ENCODE measurements at places on chromosomes 16 and 17.

GRCh38 chr16:3599922-3600321, 11.5 kb downstream of the SLX4 start:
- no peak for DNase-seq

DNA sequence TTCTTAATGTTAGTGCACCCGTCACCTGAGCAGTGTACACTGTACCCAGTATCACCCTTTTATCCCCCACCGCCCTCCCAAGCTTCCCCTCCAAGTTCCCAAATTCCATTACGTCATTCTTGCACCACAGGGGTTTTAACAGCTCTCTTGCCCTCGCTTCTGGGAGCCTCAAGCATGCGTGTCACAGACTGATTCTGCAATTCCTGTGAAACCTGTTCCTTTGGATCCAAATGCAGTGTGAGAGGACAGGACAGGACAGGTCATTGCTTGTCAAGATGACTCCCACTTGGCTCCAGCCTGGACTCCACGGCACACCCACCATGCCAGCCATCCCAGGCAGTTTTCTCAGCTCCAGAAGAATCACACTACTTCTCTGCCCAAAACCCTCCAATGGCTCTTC, 44.1 kb downstream of the CYB5D2 start:
- no peak for DNase-seq

DNA sequence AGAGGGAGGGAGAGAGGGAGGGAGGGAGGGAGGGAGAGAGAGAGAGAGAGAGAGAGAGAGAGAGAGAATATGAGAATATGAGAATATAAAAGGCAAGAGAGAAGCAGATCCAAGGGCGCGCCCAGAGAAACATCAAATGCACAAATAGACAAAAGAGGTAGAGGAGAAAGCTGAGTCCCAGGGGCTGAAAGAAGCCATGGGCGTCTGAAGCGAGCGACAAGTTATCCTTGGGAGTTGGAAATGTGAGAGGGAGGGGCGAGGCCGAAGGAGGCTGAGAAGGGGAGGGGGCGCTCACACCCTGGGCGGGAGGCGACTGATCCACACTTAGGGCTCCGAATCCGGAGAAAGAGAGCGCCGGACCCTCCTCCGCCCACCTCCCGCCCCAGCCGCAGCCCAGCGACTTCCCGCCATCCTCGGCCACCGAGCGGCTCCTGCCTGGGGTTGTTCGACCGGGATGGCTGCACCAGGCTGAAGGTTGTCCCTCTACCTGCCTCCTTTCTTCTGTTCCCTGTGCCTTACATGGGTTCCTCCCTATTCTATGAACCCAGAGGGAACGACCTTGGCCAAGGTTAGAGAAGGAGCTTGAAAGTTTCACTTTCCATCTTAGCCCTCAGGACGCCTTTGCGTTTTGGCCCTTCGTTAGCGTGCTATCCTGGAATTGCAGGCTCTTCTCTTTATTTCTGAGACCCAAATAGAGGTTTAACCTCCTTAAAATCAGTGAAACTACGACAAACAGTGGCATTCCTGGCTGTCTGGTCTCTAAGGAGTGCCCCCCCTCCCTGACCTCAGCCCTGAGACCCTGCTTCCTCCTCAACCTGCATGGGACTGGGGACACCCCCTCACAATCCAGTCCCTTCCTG, 21.2 kb upstream of the HOXB9 start:
- no peak for DNase-seq

DNA sequence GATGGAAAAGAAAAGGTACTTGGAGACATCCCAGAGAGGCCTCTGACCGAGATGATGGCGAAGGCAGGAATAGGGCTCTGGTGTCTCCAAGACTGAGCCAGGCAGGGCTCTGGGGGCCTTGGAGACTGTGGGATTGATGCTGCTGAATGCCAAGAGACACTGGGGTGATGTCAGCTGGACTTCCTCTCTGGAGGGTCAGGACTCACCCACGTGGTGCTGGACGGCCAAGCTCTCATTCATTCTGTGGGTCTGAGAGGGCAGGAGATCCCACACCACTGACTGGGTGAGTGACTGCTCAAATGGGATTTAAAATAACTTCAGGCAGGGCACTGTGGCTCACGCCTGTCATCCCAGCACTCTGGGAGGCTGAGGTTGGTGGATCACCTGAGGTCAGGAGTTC, 64.8 kb downstream of the NT5M start:
- no peak for DNase-seq
